Astrocyte (in vitro differentiated cells and primary cell): ENCODE measurements at places on chromosomes 1 and 21.

DNA sequence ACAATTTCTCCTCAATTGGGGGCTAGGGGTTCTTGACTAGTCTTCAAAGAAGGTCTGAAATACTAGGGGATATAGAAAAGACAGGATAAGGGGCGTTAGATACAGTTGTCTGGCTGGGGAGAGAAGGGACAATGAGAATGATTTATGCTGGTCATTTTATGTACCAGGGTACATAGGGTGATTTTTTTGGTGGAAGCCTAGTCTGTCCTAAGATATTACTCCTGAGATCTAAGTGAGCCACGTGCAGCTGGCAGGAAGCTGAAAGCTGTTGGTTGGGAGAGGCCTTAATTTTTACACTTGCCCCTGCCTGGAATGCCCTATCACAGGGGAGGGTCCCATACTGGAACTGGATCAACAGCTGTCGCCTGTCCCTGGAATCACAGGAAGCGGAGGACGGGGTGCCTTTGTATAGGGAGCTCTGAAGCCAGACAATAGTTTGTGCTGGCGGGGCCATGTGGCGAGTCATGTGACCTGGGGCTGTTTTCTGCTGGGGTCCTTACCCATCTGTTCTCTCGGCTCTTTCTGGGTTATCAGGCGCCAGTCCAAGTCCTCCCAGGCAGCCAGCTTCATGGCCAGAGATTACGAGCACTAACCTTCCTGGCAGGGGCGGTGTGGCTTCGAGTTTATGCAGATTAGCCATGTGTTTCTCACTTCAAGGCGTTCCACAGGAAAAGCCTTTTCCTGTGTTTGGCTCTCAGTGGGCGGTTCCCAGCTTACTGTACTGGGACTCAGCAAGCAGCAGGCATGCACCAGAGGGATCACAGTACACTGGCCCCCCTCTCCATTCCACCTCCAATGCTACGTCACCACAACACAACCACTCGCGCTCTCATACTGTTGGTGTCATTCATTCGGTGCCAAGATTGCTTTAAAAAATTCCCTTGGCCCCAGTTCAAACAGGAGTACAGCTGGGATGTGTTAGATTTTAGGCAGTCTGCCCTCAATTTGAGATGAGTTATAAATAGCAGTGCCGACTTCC, 27.5 kb downstream of the ARID1A start:
- DNase-seq = peak; percentile 99

DNA sequence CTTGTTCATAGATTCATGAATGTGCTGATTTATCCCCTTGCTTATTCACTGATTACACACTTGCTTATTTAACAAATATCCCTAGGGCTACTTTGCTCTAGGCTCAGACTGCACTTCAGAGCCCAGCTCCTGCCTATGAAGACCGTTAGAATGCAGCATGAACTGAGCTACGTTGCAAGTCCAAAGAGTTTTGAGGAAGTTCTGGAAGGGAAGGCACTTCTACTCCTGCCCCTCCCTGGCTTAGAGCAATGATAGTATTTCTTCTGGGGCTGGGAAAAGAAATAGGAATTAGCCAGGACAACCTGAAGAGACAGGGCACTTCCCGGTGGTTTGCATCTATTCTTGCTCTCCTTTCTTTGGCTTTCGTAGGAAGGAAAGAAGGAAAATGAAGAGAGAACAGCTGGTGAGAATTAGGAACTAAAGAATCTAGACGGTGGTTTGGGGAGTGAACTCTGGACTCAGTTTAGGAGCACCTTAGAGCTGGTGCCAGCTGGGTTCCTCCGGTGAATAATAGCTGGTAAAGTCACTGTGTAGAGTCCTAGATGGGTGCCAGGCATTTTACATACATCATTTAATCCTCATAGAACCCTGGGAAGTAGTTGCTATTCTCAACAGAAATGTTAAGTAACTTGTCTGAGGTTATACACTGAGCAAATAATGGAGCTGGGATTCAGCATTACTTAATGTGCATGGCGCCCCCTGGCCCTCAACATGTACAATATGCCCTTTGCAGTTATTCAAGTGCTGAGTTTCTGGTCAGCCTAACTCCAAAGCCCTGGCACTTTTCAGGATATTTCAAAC, 65.9 kb downstream of the NDUFS5 start:
- peak; percentile 67 for DNase-seq

DNA sequence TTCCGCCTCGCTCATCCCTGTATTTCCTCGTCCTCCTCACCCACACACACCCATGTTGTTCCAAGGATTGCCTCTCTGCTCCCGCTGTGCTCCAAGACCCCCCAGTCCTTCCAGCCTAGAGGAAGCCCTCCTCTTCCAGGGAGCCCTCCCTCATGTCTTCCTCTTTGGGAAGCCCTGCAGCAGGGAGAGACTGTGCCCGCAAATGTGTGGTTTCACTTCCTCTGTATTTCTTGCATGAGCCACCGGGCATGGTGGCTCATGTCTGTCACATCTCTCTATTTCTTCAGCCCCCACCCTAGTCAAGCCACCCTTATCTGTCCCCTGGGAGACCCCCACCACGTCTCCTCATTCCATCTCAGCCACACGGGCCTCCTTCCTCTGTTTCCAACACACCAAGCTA, 57.5 kb upstream of the PAX7 start:
- DNase-seq = no peak

- DNase-seq = no peak
Observed at GRCh38 chr1:72253132-72253531, 29.2 kb downstream of the NEGR1 start.

DNA sequence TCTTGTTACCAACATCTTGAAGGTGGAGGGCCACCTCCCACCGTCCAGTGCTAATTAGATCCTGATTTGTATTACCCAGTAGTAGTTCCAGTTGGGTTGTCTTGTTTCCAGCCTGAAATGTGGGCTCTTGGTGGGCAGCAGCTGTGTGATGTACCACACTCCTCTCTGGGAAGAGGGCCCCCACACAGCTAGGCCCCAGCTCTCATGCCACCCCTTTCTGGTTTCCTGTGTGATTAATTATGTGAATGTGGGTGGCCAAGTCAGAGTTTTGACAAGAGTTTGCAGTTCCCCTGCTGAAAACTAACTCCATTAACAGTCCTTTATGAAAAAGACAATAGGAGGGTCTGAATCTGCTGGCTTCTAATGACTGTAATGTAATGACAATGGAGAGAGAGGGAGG, 3.8 kb downstream of the HMGB4 start:
- DNase-seq = no peak

DNA sequence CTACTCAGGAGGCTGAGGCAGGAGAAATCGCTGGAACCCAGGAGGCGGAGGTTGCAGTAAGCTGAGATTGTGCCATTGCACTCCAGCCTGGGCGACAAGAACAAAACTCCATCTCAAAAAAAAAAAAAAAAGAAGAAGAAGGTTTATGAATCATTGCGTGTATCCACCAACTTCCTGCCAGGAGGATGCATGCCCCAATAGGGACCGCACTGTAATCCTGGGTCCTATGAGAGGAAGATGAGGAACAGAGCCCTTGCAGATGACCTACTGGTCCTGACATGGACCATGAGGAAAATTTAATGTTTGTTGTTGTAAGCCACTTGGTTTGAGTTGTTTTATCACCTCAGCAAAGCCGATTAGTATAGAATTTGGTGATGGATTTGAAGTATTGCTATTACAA, 56.7 kb downstream of the PTGS2 start:
- DNase-seq = no peak

GRCh38 chr1:15431571-15431948, 6.7 kb upstream of the CTRC start:
- no peak for DNase-seq

- DNase-seq = peak; percentile 75
Observed at GRCh38 chr1:181159451-181160140, 71.1 kb downstream of the IER5 start.

DNA sequence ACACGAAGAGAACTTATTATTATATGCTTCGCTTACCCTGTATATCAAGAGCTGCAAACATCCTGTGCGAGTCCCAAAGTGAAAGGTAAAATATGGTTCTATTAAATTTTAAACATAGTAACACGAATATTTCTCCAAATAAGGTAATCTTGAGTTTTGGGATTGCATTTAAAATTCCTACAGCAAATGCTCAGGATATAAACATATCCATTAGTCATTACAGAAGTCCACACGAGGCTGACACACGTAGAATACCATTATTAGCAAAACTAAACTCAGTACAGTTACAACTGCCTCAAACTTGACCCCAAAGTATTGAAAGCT, 282 bp upstream of the LYPLAL1 start:
- no peak for DNase-seq

- no peak for DNase-seq
Observed at GRCh38 chr1:3604468-3604974, 6.8 kb downstream of the MEGF6 start.

- no peak for DNase-seq
Observed at GRCh38 chr1:39970274-39970673, 15.3 kb downstream of the MFSD2A start.

DNA sequence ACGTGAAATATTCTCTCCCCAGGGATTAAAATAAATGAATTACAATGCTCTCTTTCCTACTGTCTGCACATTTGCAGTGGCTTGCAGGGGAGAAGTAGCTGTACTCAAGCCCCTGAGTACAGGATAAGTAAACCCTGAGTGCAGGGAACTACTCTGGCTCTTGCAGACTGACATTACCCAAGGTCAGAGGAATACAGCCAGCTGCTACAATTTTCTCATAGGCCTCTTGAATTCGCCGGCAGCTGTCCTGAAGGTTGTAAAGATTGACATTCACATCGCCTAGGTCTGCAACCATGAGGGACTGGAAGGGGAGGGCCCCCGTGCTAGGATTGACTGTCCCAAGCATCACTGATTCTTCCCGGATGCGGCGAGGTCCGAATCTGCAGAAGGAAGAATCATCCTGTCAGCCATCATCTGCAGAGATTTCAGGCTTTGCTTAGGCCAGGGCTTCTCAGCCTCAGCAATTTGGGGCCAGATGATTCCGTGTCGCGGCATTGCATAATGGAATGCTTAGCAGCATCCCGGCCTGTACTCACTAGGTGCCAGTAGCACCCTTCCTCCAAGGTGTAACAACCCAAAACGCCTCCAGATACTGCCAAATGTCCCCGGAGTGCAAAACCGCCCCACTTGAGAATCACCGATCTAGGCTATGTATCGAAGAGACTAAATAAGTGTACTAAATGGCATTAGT, 1.7 kb downstream of the AGMAT start:
- DNase-seq = no peak

GRCh38 chr1:163440090-163440489, 118.3 kb downstream of the NUF2 start:
- DNase-seq = no peak

DNA sequence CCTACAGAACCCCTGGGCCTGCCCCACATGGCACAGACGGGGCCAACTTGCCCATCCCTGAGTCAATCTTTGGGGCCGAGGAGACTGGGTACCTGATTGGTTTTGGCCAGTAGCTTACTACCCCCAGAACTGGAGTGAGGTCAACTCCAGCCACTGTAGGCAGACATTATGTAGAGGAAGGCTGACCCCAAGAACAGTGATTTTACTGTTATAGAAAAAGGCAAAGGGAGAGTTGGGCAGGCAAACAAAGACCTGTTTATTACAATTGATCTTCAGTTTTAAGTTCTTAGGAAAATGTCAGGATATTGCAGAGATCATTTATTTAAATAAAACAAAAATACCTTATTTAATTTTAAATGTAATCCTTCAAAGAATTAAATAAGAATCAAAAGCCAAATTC, 653.8 kb downstream of the NPHP4 start:
- no peak for DNase-seq

DNA sequence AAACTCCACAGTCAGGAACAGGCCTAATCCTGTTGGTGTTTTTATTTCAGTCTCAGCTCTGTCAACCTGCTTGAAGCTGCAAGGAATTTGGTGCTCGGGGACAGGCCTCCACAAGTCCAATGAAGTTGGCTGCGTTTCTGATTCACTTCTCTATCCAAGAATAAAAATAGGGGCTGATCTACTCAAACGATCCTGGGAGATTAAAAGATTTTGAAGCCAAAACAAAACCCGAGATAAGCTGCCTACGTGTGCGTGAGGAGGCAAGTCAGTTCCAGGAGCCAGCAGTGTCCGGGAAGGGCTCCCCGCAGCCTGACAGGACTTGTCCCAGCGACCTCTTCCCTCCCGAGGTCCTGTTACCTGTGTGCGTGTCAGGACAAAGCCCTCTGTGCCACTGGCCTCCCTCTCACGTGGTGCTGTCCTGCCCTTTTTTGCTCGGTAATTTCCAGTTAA, 98.0 kb downstream of the ETS2 start:
- no peak for DNase-seq

- no peak for DNase-seq
Observed at GRCh38 chr1:145999321-146000024, 3.1 kb upstream of the TXNIP start.

DNA sequence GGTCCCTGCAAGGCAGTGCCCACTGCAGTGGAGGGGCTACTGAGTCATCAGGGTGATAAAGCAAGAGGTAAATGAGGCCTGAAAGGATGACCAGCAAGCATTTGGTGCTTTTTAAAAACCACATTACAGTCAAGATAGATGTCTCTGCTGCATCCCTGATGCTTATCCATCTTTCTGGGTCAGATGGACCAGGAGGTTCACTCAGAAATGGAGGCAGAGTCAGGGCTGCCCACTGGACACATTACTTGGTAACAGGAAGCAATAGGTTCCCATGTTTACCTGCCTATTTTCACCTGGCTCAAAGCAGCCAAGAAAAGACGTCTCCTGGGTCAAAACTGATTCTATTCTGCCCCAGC, 3.6 kb downstream of the SPATA46 start:
- DNase-seq = no peak

- DNase-seq = no peak
Observed at GRCh38 chr1:10161541-10162290, 48.7 kb upstream of the KIF1B start.

DNA sequence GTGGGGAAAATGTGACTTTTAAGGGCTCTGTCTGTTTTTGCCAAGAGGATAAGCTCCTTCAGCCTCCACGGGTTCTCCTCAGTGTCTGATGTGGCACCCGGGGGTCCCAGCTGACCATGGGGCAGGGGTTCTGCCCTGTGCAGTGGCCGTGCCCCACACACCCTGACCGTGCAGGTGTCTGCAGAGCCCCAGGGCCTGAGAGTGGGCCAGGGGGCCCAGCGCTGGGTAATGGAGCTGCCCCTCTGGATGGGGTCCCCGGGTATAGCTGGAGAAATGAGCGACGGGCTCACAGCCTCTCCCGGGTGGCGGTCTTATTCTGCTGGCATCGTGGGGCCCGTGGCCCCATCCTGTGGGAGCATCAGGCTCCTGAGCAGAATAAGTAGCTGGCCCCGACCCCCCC, 2.9 kb upstream of the PFKL start:
- DNase-seq = no peak
